Activated CD4-positive, alpha-beta T cell treated with anti-CD3 and anti-CD28 coated beads for 36 hours (primary cell): ENCODE measurements at places on chromosomes 6 and 20. TPM values are rescaled to one million over a fixed set of nuclear protein-coding genes. Genes with fewer than 3 reads are reported as not detected.

CALHM5 gene
- total RNA-seq: not detected

GRCh38 chr6:8194490-8194889, 92.1 kb upstream of the EEF1E1 start:
- DNase-seq: no peak
- no peaks in the 10 kb centered on the region for H3K4me1 ChIP-seq
- no peak overlapping the region for H3K27ac ChIP-seq
- H3K4me3 ChIP-seq: no peak overlapping the region

DNA sequence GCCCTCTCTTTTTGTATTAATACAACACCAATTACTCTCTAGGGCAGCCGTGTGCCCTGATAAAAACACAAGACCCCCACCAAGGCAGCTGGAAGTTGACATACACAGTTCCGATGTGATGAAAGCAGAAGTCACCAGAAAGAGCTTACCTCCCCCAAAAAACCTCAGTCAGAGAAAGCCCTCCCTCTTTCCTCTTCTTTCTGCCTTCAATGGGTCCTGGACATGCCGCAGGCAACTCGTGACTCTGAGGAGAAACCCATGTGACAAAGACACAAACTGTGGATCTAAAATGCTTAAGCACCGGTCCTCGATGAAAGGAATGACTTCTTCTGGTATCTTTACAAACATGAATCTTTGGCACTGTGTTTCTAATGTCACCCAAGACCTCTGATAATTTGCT, 117.7 kb upstream of the CCDC28A start:
- peaks cover 23% of the 10 kb centered on the region for H3K4me1 ChIP-seq
- no peak overlapping the region for H3K27ac ChIP-seq
- H3K36me3 ChIP-seq: no peaks in the 10 kb centered on the region
- H3K4me3 ChIP-seq: no peak overlapping the region
- DNase-seq: no peak
- H3K27me3 ChIP-seq: peaks cover 17% of the 10 kb centered on the region

DNA sequence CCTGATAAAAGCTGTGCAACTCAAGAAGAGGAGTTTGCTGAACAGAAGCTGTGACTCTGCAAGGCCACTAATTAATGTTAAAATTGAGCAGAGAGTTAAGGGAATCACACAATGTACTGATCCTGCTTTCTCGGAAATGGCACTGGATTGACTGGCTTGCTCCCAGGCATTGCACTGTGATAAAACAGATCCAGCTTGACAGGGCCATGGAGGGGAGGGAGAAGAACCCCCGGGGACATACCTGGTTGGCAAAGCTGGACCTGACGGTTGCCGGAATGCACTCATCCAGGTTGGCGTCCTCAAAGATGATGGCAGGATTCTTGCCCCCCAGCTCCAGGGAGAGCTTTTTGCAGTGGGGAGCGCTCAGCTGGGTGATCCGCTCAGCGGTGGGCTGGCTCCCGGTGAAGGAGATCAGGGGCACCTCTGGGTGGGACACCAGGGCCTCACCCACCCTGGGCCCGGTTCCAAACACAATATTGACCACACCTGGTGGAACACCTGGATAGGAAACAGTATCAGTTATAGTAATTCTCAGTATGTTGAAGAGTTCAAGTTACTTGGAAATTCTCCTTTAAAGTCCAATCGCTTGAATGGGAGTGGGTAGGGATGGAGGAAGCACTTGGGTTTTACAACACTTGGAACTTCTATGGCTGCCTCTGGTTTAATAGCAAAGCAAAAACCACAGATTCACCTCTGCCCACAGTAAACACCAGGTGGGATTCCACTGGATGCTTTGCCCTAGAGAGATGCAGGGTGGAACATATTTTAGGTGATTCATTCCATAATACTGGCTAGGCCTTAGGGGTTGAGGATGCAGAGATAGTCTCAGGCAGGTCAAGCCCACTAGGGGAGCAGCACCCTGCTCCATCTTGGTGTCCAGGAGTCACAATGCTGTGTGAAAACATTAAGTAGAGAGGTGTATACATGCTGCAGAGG, 17.1 kb downstream of the ALDH8A1 start:
- no peaks in the 10 kb centered on the region for H3K36me3 ChIP-seq
- no peak for DNase-seq
- H3K27me3 ChIP-seq: no peaks in the 10 kb centered on the region
- peaks cover 2% of the 10 kb centered on the region for H3K4me1 ChIP-seq
- no peak overlapping the region for H3K4me3 ChIP-seq
